ENCODE measurements at places on chromosomes 3 and 15.

DNA sequence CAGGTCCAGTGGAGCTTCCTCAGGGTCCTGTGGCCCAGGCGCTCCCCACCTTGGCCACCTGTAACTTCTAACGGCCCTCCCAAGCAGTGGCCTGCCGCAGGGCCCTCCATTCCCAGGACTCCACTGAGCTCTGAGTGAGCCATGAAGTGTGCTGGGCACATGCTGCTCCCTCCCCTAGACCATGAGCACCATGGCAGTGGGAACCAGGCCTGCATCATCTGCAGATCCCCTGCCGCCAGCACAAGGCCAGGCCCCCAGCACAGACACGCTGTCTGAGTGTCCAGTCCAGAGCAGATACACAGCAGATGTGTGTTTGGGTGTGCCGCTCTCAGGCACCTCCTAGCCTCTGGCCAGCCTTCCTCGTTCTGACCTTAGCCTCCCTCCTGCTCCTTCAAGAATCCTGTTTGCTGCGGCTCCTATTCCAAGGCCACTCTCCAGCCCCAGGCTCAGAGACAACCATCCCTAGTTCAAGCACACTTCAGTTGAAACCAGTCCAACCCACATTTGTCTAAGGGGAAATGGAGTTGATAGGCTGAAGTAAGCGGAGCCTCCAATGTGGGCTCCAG, 7.0 kb upstream of the KLF15 start:
- DNase-seq, result no peak

DNA sequence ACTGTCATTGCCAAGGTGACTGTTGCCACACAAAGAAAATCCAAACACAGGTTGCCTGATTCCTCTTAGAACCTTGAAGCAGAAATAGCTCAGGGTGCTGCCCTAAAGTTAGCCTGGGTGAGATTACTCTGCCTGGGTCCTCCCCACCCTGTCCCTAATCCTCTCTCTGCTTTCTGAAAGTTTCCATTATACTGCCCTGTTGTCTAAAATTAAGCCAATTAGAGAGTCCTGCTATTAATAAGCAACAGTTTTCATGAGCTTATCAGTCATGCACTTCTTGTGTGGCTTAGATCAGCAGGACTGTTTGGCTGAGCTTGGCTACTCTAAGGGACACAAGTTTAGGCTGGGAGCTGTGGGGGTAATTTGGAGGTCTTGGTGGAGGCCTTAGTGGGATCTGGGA, 334.7 kb upstream of the LRRFIP2 start:
- no peak for DNase-seq

- DNase-seq, result no peak
Measured at GRCh38 chr3:195129644-195130492, 141.1 kb downstream of the XXYLT1 start.

DNA sequence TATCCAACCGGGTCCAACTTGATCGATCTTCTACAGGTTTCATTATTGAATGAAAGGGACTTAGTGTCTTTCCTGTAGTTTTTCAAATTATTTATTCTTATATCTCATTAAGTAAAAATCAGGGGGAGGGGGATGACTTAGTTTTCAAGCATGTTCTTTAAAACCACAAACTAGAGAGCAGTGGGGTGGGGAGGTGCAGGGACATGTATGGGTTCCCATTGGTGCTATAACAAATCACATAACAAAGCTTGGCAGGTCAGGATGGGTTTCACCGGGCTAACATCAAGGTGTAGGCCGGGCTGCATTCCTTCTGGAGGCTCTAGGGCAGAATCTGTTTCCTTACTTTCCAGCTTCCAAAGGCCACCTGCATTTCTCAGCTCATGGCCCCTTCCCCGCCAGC, 32.7 kb downstream of the CCNL1 start:
- no peak for DNase-seq

DNA sequence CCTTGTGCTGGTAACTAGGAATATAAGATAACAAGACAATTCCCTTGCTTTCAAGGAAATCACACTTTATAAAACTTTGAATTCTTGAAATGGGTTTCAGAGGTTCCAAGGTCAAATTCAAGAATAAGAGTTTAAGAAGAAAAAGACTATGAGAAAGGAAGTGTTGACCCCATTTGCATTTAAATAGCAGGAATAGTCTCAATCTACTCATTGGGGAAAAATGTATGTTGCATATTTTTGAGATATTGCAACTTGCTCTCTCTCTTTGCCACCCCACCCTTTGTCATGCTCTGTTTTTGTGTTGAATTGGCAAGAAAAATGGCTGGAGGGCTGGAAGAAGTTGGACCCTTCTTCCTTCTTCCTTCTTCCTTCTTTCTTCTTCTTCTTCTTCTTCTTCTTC, 699.2 kb downstream of the TUSC7 start:
- DNase-seq, result no peak

DNA sequence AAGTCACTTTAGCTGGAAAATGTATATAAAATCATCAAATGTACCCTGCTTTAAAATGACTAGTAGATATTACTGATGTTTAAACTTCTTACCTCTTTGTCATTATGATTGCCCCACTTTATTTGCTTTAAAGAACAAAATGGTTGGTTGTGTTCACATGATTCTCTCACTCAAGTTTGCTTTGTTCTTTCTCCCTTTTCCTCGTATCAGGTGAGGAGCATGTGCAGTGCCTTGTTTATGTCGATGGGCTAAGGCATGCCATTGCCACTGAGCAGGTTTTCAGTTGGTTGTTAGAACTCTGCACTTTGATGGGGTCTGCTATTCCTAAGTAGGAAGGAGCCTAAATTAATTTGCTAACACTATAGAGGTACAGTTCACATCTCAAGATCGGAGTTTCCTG, 5.3 kb downstream of the MAP2K5 start:
- DNase-seq, result no peak

- no peak for DNase-seq
Measured at GRCh38 chr15:82737975-82738374, 28.3 kb upstream of the AP3B2 start.

- DNase-seq, result no peak
Measured at GRCh38 chr3:51311055-51311454, 74.0 kb upstream of the MANF start.

DNA sequence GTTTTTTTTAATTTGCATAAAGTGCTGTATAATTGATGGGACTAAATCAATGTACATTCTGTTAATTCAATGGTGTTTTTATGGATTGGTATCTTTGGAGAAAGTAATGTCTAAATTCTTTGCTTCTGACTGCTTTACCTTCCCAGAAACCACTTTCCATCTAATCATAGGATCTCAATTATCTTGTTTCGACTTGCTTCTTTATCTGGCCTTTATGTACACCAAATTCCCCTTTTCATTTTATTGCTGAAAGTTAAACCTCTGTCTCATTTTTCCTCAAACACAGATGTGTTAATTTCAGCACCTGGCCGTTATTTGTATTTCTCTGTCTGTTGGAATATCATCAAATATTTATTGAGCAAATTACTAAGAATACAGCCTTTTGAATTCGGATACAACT, 287.3 kb upstream of the GBE1 start:
- DNase-seq, result no peak

GRCh38 chr3:135924506-135924905, 41.0 kb upstream of the PPP2R3A start:
- DNase-seq, result no peak

- no peak for DNase-seq
Measured at GRCh38 chr3:71127052-71127831, 456.3 kb downstream of the FOXP1 start.

- no peak for DNase-seq
Measured at GRCh38 chr3:65928110-65928509, 110.6 kb downstream of the MAGI1 start.

- DNase-seq, result no peak
Measured at GRCh38 chr3:243356-243725, 46.8 kb downstream of the CHL1 start.

DNA sequence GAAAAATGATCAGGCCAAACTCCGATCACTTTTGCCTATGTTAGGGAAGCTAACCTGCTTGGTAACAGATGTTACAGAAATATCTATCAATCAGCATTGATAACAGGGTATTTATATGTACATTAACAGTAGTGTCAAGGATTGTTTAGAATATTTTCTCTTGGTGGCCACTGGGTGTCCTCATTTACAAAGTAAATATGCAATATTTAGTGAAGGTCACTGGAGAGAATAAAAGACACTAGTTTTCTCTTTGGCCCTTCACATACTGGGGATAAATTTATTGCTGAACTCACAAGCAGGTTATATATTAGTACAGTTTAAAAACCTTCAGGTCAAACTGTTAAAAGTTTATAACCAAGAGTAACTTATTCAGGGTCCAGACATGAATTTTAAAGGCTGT, 69.0 kb downstream of the TIGIT start:
- no peak for DNase-seq

GRCh38 chr3:65276551-65276950, 588.8 kb upstream of the ADAMTS9 start:
- no peak for DNase-seq

- no peak for DNase-seq
Measured at GRCh38 chr15:44058126-44058525, 136.9 kb downstream of the FRMD5 start.

DNA sequence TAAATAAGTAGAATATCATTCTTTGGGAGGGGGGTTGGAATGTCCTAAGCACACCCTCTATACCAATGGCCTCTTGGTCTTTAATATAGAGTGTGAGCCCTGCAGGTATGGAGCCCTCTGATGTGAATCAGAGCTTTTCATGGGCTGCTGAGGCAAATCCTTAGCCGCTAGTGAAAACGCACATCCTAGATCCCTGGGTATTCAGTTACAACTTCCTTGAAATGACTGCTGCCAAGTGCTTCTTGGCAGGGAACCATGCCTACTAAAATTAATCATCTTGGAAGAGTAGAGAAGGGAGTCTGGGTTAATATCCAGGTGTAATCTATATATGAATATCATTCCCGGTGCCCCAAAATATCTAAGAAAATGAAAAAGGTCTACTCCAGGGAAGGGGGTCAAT, 109.1 kb downstream of the POLQ start:
- no peak for DNase-seq

GRCh38 chr15:60788692-60789103, 309.8 kb upstream of the ICE2 start:
- DNase-seq, result no peak

- DNase-seq, result no peak
Measured at GRCh38 chr15:39443659-39444219, 137.1 kb upstream of the THBS1 start.

DNA sequence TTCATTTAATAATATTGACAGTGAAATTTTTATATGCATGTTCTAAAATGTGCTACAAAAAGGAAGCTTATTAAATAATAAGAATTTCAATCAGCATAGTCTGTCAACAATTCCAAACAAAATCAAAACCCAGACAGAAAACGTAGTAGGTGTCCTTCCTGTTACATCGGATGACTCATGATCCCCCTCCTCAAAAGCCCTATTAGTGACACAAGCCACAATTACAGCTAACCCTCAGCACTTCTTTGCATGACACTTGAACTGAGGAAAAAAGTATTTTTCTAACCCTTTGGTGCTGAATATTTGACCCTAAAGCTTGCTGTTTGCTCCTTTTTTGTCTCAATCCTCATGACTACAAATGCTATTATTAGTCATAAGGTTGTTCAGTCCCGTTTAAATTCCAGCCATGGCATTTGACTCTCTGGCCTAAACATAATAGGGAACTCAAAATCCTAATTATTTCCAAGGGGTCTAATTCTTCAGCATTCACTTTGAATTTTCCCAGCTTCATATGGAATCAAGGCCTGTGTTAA, 78.1 kb downstream of the COL8A1 start:
- no peak for DNase-seq

DNA sequence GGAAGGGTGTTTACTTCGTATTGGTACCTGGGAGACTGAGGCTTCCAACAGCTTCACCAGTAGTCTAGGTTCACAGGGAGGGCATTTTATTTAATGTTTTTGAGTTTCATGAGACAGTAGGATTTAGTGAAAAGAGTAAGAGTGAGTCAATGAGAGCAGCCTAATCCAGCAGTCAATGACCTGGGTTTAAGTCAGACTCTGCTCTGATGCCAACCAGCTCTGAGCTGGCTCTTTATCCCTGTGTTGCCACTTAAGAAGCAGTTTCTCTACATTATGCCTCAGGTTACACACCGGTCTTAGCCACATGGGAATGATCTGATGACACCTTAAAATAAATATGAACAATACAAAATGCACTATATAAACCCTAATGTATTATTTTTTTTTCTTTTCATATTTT, 59.4 kb upstream of the KCNMB2 start:
- no peak for DNase-seq

DNA sequence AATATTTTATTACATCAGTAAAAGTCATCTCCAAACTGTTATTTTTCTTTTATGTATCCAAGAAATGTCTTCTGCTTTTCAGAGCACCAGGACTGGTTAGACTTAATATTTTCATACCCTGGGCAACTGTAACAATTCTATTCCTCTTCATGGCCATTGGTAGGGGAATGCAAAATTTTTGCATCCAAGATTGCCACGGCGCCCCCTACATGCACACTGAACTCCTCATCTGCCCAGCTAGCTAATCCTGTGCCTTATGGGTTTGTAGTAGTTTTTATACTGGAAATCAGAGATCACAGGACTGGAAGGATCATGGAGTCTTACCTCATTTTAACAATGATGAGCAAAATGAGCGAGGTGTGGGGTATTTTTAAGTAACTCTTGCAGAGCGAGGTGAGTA, 74.2 kb downstream of the CRTC3 start:
- DNase-seq, result no peak

DNA sequence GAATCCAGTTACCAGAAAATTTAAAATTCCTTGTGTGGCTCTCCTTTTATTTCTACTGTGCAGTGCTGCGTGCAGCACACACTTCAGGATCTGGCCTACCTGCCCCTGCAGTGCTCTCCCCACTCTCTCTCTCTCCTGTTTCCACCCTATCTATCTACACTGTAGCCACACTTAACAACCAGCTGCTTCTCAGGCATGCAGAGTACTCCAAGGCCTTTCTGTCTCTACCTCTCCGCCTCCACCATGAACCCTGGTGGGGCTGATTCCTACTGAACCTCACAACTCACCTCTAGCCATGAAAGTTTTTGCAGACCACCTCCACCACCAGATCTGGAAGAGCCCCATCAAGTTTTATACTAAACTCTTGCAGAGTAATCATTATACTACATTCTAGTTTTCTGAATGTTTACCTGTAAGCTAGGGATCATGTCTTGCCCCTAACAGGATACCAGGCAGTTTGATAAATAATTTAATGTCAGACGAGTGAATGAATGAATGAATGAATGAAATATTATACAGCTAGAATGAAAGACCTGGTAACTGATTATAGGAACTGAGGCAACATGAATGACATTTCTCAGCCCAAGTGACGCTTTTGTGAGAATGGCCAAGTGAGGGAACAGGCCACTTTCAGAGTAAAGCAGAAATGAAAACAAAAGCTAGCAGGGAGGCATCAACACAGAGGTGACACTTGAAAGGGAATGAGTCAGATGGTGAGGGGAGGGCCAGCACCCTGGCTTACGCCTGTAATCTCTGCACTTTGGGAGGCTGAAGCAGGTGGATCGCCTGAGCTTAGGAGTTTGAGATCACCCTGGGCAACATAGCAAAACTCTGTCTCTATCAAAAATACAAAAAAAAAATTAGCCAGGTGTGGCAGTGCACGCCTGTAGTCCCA, 363.5 kb downstream of the FOXP1 start:
- no peak for DNase-seq

DNA sequence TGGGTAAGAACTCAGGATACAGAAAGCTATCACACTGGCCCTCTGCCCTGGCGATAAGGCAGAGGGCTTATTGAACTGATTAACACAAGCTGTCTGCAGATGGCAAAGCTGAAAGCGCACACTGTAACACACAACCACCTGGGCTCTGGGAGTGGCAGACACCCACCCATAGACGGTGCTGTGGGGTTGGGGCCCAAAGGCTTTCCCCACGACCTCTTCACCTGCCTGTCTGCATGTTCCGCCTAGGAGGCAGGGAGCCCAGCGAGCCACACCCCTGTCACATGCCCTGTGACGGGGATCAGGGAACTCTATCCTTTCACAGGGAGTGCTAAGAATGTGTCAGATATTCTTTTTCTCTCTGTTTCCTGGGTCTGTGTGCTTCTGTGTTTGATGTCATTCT, 12.1 kb upstream of the TFG start:
- no peak for DNase-seq
